ENCODE measurements at places on chromosomes 6 and 20.

GRCh38 chr6:24924580-24925356 is 11.0 kb downstream of the RIPOR2 start:
- peak; percentile 53 for DNase-seq

DNA sequence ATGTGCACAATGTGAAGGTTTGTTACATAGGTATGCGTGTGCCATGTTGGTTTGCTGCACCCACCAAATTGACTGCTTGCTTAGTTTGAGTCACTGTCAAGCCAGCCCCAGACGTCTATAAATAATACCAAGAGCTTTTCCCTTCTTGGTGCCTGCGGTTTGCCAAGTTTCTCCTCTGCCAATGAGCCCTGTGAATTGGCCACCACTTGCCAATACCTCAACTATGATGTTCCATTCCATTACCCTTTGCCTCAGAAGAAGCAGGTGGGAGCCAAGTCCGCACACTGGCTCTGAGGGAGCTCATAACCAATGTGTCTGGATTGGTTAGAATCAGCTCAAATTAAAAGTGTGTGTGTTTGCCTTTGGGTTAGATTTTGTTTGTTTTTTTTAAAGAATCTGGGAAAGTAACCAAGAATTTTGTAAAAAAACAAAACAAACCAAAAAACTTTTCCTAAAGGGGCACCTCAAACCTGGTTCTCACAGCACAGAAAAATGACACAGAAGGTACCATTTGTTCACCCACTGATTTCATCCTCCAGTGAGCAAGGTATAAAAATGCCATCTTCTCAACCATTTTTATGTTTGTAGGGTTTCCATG is 244.7 kb upstream of the PRND start:
- DNase-seq = no peak

GRCh38 chr6:6734479-6735465 is 146.3 kb downstream of the LY86 start:
- DNase-seq = no peak

DNA sequence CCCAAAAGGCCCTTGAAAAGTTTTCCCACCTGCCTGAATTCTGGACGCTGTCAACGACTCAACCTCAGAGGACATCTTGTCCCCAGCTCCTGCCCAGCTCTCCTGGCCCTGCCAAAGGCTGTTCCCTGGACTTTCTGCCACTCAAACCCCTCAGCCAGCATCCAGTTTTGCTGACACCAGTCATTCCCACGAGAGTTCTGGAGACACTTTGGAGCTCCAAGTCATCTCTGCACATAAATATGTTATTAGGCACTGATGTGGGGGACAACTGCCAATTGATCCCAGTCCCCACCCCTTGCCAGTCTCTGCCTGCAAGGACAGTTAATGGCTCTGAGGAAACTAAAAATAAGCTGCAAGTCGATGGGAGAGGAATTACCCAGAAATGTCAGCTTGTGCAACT is 38.9 kb upstream of the KCNB1 start:
- DNase-seq = no peak
